ENCODE measurements at places on chromosomes 13 and 19.

DNA sequence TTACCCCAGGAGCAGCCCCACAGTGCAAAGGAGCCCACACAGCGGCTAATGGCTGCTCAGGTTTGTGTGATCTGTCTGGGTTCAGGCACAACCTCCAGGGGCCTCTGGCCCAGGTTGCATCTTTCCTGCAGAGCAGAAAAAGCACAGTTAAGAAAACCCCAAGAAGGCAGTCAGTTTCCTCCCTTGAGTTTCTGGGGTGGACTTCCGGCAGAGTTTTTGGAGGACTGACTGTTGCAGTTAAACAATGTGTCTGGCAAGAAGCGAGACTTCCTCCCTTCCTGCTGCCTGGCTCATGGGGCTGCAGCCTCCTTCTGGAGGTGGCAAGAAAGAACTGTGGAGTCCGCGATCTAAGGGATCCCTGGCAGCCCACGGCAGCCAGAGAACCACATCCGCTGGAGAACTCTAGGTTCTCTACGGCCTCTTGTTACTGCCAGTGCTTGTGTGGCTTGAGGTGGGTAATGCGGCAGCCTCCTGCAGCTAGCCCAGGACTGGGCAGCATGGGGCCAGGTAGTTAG lies 114.4 kb downstream of the ZDHHC20 start:
- DNase-seq, result no peak

- DNase-seq, result peak; percentile 40
Measured at GRCh38 chr19:49387936-49388372, at the start of gene KASH5. KASH5 (plus strand) TSS chr19:49388249; CDS start chr19:49390884, 2,635 bp downstream.

- no peak for DNase-seq
Measured at GRCh38 chr19:17339088-17339741, 1.9 kb downstream of the GTPBP3 start.

GRCh38 chr13:90552702-90553101 lies 794.8 kb upstream of the MIR17HG start:
- DNase-seq, result no peak

GRCh38 chr19:9848762-9849161 lies 13.6 kb downstream of the PIN1 start:
- no peak for DNase-seq

- no peak for DNase-seq
Measured at GRCh38 chr13:43911871-43912270, 32.2 kb downstream of the LACC1 start.

DNA sequence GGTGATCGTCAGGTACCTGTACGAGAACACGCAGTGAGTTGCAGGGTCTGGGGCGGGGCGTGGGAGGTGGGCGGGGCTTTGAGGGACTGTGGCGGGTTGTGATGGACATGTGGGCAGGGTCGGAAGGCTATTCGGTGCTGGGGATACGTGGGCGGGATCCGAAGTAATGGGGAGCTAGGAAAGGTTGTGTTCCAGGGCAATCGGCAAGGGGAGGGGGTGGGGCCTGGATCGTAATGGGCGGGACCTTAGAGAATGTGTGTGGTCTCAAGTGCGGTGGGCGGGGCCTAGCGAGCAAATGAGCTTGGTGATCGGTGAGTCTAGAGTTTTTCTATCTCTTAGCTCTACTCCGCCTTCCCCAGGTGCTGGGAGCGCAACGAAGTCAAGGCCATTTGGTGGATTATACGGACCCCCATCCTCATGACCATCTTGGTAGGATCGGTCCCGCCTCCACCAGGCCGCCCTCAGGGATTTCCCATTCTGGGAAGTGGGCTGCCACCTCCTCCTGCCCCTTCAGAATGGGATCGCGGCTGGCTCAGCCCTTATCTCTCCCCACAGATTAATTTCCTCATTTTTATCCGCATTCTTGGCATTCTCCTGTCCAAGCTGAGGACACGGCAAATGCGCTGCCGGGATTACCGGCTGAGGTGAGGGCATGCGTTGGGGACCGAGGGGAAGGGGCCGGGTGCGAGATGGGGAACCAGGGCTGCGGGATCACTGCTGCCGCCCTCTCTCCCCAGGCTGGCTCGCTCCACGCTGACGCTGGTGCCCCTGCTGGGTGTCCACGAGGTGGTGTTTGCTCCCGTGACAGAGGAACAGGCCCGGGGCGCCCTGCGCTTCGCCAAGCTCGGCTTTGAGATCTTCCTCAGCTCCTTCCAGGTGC lies 9.6 kb downstream of the GIPR start:
- peak; percentile 39 for DNase-seq

GRCh38 chr13:46665633-46666482 lies 112.9 kb downstream of the LRCH1 start:
- DNase-seq, result no peak

- no peak for DNase-seq
Measured at GRCh38 chr19:13010992-13011652, 15.8 kb downstream of the NFIX start.

GRCh38 chr19:3642987-3643673 lies 16.5 kb upstream of the CACTIN start:
- DNase-seq, result no peak

GRCh38 chr19:19475849-19476828 lies 39.2 kb downstream of the TSSK6 start:
- no peak for DNase-seq

DNA sequence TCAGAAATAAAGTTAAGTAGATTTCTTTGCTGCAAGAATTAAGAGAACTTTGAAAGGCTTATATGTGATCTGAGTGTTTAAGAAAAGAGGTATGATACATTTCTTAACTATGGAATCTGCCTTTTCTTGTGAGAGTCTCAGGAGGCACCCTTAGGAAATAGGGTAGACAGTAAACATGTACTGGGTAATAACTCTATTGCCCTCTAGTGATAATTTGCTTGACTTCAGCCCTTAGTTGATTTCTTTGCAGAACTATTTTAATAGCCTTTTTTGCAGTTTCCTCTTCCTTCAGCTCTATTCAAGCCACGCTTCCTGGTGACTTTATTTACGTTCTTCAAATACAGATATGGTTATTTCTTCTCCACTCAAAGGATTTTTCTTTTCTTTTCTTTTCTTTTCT lies 37.0 kb upstream of the CCNA1 start:
- DNase-seq, result no peak

DNA sequence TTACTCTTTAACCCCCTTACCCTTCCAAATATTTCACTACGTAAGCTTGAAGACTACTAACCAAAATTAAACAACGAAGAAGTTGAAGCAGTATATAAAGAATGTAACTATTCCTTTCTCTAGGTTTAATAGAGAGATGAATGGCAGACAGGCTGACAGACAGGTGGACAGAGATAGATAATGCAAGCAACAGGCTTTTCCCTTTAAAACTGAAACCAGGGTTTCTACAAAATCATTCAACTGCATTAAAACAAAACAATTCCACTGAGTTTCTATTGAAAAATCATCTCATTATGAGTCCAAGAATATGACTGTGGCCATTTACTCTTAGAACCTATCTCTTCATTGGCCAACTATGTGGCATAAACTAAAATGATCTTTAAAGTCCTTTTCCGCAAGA lies 15.2 kb downstream of the LNX2 start:
- no peak for DNase-seq

DNA sequence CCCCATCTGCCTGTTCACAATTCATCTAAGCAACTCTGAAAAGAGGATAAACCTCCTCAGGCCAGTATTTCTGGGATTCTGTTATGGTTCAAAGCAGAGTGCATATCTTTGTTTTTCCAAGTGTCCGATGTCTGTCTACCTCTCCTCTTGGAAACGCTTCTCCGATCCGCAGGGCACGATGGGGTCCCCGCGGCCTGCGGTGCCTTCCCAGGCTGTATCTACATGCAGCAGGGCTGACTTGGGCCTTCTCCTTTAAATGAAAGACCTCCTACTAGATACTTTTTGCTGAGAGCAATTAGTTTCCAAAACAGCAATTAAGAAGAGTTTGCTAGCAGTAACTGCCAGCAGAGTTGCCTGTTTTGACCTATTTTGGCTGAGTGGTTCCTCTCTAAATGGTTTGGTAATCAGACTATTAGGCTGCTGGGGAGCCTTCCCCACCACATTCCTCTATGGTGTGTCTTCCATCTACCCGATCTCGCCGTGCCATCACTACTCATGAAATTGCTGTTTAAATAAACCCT lies 23.5 kb downstream of the COL4A2 start:
- DNase-seq, result no peak

DNA sequence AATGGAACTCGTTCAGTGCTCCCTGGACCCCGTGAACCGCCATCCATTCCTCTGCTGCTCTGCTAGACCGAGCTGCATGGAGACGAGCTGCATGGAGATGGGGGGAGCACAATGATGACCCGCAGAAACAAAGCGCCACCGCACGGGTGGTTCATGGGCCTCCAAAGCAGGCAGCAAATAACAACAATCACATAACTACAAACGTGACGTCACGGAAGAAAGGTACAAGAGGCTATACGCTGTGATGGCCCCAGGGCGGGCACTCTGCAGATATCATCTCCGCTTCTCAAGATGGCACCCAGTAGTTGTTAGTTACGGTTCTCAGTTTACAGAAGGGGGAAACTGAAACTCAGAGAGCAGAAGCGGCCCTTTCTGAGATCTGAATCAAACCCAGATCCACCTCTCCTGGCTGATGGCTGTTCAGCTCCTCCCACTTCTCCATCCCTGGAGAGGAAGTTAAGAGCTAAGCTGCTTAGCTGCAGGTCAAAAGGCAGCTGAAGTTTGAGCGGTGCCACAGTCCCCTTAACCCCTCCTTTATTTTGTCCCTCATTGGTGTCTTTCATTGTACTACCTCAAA lies 1.7 kb downstream of the ATP13A1 start:
- no peak for DNase-seq

DNA sequence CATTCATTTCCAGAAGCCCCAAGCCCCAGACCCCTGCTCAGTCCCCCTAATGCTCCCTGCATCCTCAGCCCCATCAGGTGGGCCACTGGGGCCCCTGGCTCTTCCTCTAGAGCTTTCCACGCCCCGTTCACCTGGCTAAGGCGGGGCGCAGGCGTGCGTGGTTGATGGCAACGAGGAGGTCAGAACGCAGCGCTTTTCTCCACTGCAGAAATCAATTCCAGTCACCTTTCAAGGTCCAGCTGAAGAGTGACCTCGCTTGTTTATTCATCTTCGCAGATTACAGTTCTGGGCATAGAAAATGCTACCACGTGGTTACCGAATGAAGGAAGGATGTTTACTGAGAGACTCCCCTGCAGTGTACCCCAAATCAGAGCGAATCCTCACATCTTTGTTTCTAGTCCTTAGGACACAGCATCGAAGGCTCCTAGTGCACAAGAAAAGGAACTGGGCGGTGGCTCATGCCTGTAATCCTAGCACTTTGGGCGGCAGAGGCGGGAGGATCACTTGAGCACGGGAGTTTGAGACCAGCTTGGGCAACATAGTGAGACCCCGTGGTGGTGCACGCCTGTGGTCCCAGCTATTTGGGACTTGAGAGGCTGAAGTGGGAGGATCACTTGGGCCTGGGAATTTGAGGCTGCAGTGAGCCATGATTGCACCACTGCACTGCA lies 828 bp upstream of the PBX4 start:
- DNase-seq, result no peak

GRCh38 chr13:41586216-41586615 lies 128.9 kb downstream of the RGCC start:
- DNase-seq, result no peak

GRCh38 chr19:8097681-8098567 lies 45.4 kb downstream of the CCL25 start:
- no peak for DNase-seq

DNA sequence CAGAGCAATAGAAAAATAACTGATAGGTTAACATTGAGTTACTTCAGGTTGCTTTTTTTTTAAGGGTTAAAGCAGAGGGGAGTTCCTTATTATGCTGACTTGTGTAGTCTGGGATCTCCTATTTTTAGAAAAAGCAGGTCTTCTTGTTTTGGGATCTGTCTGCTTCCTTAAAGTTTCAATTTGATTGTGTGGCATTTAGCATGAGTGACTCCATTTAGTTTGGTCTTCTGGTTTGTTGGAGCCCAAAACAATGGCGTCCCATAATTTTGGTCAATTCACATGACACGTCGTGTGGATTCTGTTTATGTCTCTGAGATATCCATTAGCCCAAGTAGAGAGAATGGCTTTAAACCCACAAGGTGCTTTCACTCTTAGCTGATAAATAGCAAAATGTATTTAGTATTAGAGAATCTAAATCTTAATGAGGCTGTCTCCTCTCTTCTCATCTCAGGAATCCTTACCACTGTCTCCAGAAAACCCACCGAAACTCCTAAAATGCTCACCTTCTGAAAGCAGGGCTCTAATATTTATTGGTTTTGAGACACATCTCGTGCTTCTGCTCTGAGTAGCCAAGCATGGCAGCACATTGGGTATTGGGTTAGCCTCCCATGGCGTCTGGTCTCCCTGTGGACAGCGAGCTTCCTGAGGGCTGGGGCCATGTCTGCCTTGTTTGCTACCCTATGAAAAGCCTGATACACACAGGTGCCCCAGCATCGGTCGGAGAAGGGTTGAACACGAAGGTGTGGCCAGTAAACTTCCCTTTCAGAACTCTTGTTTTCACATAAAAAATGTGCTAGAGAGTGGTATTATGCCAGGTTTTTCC lies 67.2 kb upstream of the GPR183 start:
- no peak for DNase-seq

- no peak for DNase-seq
Measured at GRCh38 chr13:24241336-24241735, 68.0 kb upstream of the C1QTNF9 start.

DNA sequence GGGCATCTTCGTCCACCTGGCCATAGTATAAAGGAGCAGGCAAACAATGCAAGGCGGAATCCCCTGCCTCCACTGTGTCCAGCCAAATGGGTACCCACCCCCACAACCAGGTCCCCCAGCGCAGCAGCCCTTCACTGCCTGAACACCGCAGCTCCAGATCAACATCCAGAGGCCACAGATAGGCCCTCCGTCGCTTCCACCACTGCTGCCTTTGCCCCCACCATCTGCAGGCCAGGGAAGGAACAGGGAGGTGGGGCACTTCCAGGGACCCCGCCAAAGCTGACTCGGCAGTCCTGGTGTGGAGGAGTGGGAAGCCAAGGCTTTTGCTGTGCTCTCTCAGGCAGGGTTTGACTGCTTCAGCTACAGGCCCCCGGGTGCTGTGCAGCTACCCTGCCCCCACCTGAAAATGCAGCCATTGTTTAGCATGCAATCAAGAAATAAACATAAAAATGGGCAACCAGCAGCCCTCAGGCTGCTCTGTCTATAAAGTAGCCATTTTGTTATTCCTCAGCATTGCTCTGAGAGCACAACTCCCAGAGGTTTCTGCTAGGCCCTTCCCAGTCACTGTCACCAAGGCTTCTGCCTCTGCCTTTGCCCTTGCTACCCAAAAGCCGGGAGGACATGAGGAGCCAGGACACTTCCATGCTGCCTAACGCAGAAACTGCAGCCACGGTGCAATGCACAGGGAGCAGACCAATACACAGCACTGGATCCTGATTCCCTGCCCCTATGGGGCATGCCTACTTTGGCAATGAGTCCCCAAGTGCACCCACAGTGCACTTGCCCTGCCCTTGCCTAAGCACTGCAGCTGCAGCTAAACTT lies 733.2 kb upstream of the KLHL1 start:
- DNase-seq, result no peak

All from HuH-7.5 (cell line).